ENCODE measurements at places on chromosomes 7 and 10.

GRCh38 chr7:74428023-74428422 is 25.7 kb upstream of the GTF2IRD1 start:
- no peak for DNase-seq

- no peak for DNase-seq
Measured at GRCh38 chr10:26879744-26880143, 19.0 kb upstream of the ABI1 start.

- no peak for DNase-seq
Measured at GRCh38 chr10:33291053-33291592, 43.3 kb downstream of the NRP1 start.

- no peak for DNase-seq
Measured at GRCh38 chr7:81887098-81888090, 117.5 kb upstream of the HGF start.

DNA sequence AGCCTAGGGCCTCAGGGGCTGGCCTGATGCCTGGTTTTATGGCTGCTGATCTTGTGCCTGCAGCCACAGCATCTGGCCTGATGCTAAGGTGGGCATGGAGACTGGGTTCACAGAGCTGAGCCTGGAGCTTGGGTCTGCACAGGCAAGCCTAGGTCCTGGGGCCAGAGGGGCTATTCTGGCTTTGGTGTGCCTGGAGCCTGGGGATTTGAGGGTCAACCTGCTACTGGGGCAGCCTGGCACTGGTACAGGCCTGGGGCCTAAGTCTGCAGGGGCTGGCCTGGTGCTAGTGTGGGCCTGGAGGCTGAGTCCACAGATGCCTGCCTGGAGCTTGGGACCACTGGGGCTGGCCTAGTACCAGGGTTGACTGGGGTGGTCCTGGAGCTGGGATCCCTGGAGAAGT is 481.8 kb upstream of the GHITM start:
- no peak for DNase-seq

DNA sequence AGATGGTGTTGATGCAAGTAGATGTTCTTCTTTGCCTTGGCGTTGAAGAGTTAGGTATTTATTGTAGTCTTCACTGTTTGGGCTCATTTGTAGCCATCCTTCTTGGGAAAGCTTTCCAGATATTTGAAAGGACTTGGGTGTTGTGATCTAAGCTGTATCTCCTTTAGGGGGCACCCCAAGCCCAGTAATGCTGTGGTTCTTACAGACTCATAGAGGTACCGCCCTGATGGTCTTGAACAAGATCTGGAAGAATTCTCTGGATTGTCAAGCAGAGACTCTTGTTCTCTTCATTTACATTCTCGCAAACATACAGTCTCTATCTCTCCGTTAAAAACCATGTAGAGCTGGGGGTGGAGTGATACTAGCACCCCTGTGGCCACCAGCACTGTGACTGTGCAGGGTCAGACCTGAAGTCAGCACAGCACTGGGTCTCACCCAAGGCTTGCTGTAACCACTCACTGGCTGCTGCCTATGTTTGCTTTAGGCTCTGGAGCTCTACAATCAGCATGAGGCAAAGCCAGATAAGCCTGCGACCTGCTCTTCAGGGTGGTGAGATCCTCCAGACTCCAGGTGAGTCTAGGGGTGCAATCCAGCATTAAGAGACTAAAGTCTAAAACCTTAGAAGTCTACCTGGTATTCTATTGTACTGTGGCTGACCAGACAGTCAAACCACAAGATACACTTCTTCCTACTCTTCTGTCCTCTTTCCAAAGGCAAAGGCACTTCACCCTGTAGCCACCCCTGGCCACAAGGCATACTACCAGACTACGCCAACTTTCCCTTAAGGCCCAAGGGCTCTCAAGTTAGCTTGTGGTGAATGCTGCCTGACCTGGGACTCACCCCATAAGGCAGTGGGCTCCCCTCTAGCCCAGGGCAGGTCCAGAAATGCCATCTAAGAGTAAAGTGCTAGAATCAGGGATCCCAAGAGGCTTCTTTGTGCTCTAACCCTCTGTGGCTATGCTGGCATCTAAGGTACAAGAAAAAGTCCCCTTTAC is 209.7 kb upstream of the TMEM196 start:
- DNase-seq, result no peak

GRCh38 chr7:53470336-53470970 is 435.0 kb downstream of the POM121L12 start:
- DNase-seq, result no peak

GRCh38 chr10:94065362-94065761 is 71.6 kb downstream of the PLCE1 start:
- no peak for DNase-seq

GRCh38 chr7:12030116-12030515 is 181.0 kb upstream of the TMEM106B start:
- DNase-seq, result no peak

- no peak for DNase-seq
Measured at GRCh38 chr10:91596825-91597196, 36.1 kb downstream of the PPP1R3C start.

DNA sequence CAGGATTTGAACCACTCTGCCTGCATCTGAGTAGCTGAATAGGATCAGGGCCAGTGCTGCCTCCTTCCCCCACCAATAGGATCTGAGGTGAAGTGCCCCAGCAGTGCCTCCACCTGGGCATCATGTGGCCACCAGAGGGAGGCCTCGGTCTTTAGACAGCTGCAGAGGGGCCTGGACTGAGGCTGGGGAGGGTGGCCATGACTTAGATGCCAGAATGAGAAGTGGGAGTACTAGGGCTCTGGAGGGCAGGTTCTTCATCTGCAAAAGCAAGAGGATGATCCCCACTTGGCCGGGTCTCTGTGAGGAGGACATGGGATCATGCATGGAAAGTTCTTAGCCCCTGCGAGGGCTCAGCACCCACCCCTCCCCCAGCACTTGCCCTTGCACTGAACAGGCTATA is 56.9 kb downstream of the NEUROG3 start:
- DNase-seq, result no peak
